HFFc6 (cell line): ENCODE measurements at places on chromosomes 6 and 20. TPM values are rescaled to one million over a fixed set of nuclear protein-coding genes. Genes with fewer than 3 reads are reported as not detected.

GRCh38 chr6:128676456-128676855 is 156.1 kb upstream of the PTPRK start:
- H3K4me1 ChIP-seq, result peaks cover 7% of the 10 kb centered on the region
- DNase-seq, result no peak
- H3K27ac ChIP-seq, result no peak overlapping the region
- H3K27me3 ChIP-seq, result no peaks in the 10 kb centered on the region; the same call in 1 of the 2 replicates
- H3K4me3 ChIP-seq, result no peak overlapping the region
- H3K36me3 ChIP-seq, result peaks cover 4% of the 10 kb centered on the region; the same call in 1 of the 2 replicates

DNA sequence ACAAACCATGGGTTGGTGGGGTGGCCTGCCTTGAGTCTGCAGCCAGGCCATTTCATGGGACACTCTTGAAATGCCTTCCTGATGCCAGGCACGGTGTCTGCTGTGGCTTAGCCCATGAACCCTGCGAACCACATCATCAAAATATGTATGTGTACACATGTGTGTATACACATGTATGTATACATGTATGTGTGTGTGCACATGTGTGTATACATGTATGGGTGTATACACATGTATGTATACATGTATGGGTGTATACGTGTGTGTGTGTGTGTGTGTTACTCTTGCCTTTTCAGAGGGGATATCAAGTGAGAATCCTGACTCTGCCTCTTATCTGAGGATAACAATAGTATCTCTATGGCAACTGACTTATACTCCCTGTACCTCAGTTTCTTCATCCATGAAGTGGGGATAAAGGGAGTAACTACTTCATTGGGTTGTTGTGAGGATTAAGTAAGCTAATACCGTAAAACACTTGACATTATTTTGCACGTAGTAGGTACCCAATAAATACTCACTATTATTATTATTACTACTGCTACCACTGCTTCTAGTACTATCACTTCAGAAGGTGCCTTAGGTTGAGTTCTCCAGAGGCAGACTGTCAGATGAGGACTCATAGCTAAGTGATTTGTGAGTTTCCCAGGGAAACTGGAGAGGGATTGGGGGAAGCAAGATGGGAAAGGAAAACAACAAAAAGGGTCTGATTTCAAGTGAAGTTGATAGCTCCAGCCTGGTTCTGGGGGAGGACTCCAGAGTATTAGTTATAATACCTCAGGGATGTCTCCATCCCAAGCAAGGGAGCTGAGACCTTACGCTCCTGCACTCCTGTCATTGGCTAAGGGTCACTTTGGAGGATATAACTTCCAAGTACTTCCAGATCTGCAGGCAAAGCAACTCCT is 110.5 kb downstream of the VEGFA start:
- no peak for DNase-seq
- H3K4me1 ChIP-seq, result no peaks in the 10 kb centered on the region; the same call in 1 of the 2 replicates
- no peaks in the 10 kb centered on the region for H3K36me3 ChIP-seq
- no peak overlapping the region for H3K4me3 ChIP-seq

GRCh38 chr6:12535586-12536314 is 180.8 kb upstream of the PHACTR1 start:
- no peak for DNase-seq
- no peaks in the 10 kb centered on the region for H3K27me3 ChIP-seq
- no peaks in the 10 kb centered on the region for H3K36me3 ChIP-seq
- H3K27ac ChIP-seq, result no peak overlapping the region
- peaks cover 28% of the 10 kb centered on the region for H3K4me1 ChIP-seq
- no peak overlapping the region for H3K4me3 ChIP-seq

GRCh38 chr20:13158369-13158768 is 62.7 kb upstream of the ISM1 start:
- no peaks in the 10 kb centered on the region; the same call in none of the 2 replicates for H3K27me3 ChIP-seq
- H3K36me3 ChIP-seq, result peaks cover 2% of the 10 kb centered on the region; the same call in 1 of the 2 replicates
- H3K4me1 ChIP-seq, result no peaks in the 10 kb centered on the region
- H3K27ac ChIP-seq, result no peak overlapping the region

Gene SNX3
- total RNA-seq, result 166 to 179 TPM (median 175 TPM) in 3 replicates
